Stomach (tissue), 19 donors: ENCODE measurements at places on chromosomes 1 and 21.

- no peak overlapping the region for H3K4me3 ChIP-seq
- DNase-seq: no peak
- peaks cover 11% of the 10 kb centered on the region for H3K4me1 ChIP-seq
Measured at GRCh38 chr1:54854381-54855020, 32.5 kb downstream of the DHCR24 start.

- H3K4me1 ChIP-seq: no peaks in the 10 kb centered on the region
- no peak overlapping the region for H3K4me3 ChIP-seq
- H3K36me3 ChIP-seq: peaks cover 9% of the 10 kb centered on the region
- H3K27me3 ChIP-seq: no peaks in the 10 kb centered on the region
- H3K27ac ChIP-seq: peak overlapping the region; percentile 47
Measured at GRCh38 chr1:6860401-6860800, 75.1 kb downstream of the CAMTA1 start.

GRCh38 chr1:46401154-46401913, 7.2 kb downstream of the FAAH start:
- no peak for DNase-seq
- peaks cover 36% of the 10 kb centered on the region for H3K4me1 ChIP-seq
- H3K27ac ChIP-seq: peak overlapping the region; percentile 68

- H3K27me3 ChIP-seq: no peaks in the 10 kb centered on the region
- no peaks in the 10 kb centered on the region for H3K36me3 ChIP-seq
- peaks cover 7% of the 10 kb centered on the region for H3K4me1 ChIP-seq
- DNase-seq: no peak
Measured at GRCh38 chr1:201637282-201638079, 98.6 kb downstream of the NAV1 start.

DNA sequence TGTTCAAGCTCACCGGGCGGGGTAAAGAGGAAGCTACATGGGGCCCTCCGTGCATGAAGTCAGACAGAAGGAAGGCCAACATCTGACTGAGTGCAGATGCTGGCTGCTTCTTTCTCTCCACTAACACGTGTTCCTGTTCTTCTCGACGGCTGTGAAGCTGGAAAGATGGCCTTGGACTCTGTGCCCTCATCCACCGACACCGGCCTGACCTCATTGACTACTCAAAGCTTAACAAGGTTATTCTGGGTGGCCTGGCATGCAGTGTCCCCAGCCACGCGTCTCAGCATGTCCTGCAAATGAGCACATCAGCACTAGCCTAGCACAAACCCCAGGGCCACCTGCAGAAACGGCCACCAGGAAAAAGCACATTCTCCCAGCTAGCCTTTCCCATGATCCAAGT, 41.2 kb downstream of the ACTN2 start:
- no peaks in the 10 kb centered on the region for H3K36me3 ChIP-seq
- H3K4me3 ChIP-seq: no peak overlapping the region
- no peaks in the 10 kb centered on the region for H3K4me1 ChIP-seq
- no peaks in the 10 kb centered on the region for H3K27me3 ChIP-seq
- no peak for DNase-seq

DNA sequence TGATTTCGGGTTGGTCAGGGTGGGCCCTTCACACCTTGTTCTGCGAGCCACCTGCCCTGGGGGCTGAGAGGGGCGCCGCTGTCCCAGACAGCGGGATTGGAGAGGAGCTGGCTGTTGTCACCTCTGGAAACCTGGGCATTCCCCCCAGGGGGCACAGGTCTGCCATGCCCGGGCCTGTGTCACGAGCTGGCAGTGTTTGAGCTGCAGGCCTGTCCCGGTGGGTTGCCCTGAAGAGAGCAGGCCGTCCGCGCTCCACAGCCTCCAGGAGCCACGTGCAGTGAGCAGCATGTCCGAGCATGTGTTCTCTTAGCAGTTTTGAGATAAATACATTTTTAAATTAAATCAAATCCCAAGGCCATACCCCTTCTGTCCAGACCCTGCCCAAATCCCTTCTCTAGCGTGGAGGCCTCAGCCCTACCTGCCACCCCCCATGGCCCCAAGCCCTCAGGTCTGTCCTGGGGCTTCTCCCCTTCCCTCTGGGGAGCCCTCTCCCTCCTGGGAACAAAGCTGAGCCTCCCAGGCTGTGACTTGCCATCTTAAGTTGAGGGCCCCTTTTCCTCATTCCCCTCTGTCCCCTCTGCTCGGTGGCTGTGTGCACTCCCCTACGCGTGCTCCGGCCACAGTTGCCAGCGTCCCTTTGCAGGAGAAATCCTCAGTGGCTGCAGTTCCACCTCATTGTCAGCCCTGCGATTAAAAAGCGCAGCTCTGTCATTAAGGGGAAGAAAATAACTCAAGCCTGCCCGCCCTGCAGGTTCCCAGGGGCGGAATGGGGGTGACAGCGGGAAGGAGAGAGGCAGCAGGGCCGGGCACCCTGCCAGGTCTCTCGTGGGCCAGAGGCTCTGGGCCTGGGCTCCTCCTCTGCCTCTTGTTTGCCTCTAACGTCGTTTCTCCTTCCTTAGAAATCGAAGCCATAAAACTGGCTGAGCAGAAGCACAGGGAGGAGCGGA, 26.6 kb downstream of the SLX9 start:
- no peak for DNase-seq
- H3K27ac ChIP-seq: peak overlapping the region; percentile 76
- H3K27me3 ChIP-seq: no peaks in the 10 kb centered on the region
- H3K4me1 ChIP-seq: peaks cover 72% of the 10 kb centered on the region
- H3K36me3 ChIP-seq: peaks cover 39% of the 10 kb centered on the region
- H3K4me3 ChIP-seq: no peak overlapping the region
